CD4-positive, alpha-beta T cell treated with Interleukin-1 beta for 1 hour (primary cell): ENCODE measurements at places on chromosomes 1 and 21.

DNA sequence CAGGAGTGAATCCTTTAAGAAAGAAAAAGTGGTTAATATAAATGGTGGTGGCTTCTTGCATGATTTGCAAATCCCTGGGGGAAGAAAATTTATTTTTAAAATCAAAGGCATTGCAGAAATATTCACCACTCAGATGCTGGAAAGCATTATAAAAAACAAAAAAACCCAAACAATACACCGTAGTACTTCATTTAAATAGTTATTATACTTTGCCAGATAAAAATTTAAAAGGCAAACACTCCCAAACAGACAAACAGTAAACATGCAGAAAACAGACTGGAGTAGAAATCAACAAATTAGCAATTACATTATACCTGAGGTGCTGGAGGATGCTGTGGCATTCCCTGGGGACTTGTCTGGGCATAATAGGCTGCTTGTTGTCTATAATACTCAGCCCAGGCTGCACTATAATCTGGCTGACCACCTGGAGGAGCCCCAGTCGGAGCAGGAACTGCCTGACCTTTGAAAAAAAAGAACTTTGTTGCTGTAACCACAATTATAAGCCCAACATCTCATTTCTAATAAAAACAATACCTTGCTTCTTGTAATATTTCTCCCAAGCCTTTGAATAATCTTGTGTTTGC lies 29.9 kb downstream of the FUBP1 start:
- no peak for DNase-seq

DNA sequence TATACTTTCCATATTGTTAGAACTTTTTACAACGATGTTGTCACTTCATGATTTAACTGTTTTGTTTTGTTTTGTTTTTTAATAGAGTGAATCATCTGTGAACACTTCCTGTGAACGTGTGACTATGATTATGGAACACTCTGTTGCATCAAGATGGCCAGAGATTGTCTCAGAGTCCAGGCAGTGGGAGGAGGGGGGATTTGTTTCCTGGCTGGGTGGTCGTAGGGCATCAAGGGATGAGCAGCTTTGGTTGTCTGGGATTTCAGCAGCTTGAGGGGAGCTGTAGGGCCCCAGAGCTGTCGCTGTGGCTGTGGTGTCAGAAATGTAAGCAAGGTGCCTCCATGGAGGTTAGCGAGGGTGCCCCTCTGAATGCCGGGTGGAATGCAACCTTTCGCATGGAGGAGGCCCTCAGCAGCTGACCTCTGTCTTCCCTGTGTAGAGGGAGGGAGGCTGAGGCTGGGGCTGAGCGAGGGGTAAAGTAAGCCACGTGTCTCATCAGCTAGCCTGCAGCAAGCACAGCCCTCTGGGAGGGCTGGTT lies 21.4 kb downstream of the NEK2 start:
- DNase-seq, result no peak

- no peak for DNase-seq
Observed at GRCh38 chr1:89962024-89962741, 32.7 kb upstream of the ZNF326 start.

DNA sequence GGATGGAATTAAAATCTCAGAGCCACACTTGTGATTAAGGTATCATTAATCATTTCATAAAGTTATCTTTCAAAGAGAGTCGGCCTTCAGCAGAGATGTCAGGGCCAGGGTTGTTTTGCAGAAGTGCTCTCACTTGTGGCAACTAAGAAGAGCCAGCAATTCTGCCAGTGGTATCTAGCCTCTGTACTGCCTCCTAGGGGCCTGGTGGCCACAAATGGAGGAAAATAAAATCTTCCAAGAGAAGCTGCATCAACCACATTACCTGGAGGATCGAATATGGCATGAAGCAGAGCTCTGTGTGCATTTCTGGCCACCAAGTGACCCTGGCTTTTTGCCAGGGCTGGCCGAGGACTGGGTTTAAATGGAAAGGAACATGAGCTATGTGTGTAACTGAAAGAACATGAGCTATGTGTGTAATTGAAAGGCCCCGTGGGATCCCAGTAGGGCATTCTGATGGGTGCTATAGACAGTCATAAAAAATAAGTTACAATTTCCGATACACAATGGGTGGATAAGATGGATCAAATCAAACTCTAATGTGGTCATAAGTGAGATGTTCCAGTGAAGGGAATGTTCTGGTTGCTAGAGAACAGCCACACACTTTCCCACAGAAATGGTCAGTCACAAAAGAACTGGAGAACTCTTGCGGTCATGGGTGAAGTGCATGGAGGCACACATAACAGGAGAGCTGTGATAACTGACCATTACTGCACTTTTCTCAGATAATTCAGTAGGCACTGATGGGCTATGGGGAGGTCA lies 335.8 kb downstream of the CAMTA1 start:
- no peak for DNase-seq

DNA sequence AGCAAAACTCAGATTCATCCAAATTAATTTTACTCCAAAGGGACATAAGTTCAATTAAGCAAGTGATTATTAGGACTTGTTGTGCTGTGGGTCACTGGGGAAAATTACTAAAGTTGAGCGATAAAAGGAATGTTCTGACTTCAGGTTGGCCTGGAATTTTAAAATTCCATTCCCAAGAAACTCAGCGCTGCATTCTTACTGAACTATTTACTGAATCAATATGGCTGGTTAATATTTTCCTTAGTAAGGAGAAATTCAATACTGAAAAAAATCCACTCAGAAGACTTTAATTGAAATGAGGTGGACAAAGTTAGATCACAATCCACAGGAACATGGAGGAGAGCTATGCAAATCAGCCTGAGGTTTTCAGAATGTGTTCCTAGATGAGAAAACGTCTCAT lies 578.9 kb upstream of the NR5A2 start:
- DNase-seq, result no peak

DNA sequence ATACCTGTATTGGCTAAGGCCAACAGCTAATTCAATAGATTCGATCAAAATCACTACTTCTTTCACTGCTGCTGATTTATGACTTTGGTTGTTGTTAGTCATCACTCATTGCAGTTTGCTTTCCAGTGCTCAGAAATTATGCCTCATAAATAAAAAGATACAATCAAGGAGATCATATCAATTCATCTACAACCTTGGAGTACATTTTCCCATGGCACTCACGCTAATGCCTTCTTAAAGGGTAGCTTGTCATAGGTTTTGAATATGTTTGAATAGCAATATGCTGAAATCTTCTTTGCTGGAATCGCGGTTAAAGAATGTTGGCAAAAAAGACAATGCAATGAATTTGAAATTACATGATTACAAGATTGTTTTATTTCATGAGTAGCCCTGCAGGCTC lies 89.9 kb downstream of the KCTD3 start:
- DNase-seq, result no peak

GRCh38 chr1:185155600-185156287 lies 1.0 kb downstream of the TRMT1L start:
- peak; percentile 39 for DNase-seq

DNA sequence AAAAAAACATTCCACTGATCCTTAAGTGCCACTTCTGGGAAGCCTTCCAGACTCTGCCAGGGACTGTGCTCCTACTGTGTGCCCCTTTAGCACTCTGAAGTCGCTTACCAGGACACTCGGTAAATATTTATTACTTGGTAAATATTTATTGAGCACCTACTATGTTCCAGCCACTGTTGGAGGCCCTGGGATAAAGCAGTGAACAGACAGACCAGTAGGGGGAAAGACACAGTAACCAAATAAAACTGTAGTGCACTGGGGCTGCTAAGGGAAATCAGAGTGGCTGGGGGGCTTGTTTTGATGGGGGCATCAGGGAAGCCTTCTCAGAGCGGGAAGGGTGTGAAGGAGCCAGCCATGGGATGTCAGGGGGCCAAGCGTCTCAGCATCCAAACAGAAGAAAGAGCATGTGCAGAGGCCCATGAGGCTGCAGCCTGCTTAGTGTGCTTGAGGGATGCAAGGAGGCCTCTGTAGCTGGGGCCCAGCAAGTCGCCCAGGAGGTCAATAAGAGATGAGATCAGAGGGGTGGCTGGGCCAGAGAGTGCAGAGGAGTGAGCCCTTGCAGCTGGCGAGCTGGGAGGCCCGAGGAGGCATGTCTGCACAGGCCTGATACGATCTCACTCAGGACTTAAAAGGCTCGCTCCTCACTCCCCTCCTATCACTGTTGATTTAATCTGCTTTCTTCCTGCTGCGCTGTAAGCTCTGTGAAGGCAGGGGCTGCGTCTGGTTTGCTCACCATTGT lies 28.6 kb downstream of the KAZN start:
- no peak for DNase-seq

DNA sequence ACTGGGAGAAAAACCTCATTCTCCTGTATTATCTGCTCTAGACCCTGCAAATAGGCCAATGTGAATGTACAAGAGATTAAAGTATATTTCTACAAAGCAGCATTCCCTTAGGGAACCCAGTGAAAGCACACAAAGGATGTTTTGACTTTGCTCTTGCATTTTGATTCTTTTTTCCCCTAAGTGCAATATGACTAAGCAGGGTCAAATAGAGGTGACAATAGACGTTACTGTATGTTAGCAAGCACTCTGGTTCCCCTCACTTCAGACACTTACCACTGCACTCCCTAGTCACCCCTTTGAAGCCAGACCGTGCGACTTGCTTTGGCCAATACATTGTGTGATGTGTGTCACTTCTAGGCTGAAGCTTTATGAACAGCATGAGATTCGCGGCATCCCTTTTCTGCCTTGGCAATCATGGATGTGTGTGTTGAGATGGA lies 209.7 kb downstream of the RHOU start:
- no peak for DNase-seq

DNA sequence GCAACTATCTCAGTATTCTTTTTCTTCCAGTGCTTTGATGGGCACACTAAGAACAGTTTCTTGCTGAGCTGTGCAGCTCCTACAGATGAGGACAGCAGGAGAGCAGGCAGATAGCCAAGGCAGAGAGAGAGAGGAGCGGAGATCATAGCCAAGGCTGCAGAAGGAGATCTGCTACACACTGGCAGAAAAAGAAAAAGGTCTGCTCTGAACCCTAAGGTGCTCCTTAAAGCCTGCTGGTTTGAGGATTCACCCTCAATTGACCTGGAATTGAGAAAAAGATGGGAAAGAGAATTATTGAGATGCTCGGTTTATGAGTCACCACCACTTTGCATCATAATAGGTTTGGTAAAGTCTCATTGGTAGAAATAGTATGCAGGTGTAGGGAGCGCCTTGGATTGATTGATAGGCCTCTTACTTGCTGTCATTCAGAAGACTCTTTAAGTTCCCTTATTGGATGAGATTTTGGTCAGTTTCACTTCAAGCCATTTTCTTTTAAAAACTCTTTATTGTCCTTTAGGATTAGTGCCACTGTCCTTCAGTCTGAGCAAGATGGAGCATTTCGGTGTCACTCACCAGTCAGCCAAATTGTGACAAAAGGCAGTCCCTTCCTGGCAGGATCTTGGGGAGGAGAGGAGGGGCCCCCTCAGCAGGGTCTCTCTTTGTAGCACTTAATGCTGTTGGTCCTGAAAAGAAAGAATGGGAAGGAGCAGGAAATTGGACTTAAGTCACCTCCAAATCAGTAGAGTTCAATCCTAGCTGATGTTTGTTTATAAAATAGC lies 685.0 kb downstream of the ADGRL2 start:
- DNase-seq, result no peak

DNA sequence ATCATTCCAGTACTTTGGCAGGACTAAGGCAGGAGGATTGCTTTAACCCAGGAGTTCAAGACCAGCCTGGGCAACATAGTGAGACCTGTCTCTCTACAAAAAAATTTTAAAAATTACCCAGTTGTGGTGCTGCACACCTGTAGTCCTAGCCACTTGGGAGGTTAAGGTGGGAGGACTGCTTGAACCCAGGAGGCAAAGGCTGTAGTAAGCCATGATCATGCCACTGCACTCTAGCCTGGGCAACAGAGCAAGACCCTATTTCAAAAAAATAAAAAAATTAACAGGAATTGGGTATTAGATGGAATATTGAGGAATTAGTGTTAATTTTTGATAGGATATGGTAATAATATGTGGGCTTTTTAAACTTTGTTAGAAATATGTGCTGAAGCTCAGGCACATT lies 16.8 kb downstream of the TAF13 start:
- no peak for DNase-seq

- no peak for DNase-seq
Observed at GRCh38 chr1:195590649-195591048, 1017.6 kb downstream of the KCNT2 start.

- peak; percentile 99 for DNase-seq
Observed at GRCh38 chr1:235011599-235012435, 116.8 kb downstream of the TOMM20 start.

- DNase-seq, result no peak
Observed at GRCh38 chr1:240693036-240693435, 81.1 kb upstream of the GREM2 start.

GRCh38 chr1:41466146-41466545 lies 18.3 kb downstream of the EDN2 start:
- no peak for DNase-seq

DNA sequence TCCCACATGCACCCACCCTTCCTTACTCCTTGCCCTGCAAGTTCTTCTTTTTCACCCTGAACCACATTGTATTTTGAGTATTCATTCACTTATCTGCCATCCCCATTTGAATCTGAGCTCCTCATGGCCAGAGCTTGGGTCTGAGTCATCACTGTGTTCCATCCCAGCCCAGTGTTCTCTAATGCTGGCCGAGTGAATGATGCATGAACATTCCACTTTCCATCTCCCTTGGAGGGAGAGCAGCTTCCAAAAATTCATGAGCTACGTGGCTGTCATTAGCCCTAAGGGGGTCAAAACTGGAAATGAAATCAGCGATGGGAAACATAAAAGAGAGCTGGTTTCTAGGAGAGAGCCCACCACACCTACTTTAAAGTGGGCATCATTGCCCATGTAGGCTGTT lies 187.0 kb upstream of the USP24 start:
- no peak for DNase-seq

DNA sequence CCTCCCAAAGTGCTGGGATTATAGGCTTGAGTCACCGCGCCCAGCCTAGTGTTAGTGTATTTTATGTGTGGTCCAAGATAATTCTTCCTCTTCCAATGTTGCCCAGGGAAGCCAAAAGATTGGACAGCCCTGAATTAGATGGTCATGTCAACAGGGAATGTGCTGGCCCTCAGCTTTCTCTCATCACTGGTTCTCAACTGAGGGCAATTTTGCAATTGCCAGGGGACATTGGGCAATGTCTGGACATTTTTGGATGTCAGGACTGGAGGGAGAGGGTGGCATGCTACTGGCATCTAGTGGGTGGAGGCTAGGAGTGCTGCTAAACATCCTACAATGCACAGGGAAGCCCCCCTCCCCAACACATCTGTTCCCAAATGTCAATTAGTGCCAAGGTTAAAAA lies 95.0 kb downstream of the LAMC2 start:
- DNase-seq, result peak; percentile 19

- no peak for DNase-seq
Observed at GRCh38 chr1:174639461-174639860, 191.7 kb downstream of the GPR52 start.

GRCh38 chr1:168607872-168608428 lies 31.5 kb downstream of the XCL1 start:
- no peak for DNase-seq

DNA sequence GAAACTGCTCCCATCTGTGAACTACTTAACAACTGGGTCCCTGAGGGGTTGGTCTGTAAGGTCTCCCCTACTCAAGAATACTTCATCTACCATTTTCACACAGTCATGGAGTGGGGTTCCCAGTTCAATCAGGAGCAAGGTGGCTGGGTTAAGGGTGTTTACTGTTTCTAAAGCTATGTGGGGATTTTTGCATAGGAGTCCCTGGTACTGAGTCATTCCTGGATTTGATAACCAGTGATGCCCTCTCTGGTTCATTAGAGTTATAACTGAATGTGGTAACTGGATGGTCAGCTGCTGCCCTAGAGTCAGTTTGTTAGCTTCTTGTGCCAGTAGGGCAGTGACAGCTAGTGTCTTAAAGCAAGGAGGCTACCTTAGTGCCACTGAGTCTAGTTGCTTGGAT lies 29.4 kb upstream of the KCNJ15 start:
- no peak for DNase-seq

GRCh38 chr1:218473522-218473921 lies 128.4 kb downstream of the TGFB2 start:
- DNase-seq, result no peak
